ENCODE measurements at places on chromosomes 11 and 22. TPM values are rescaled to one million over a fixed set of nuclear protein-coding genes. Genes with fewer than 3 reads are reported as not detected.

The NPAS4 gene
- total RNA-seq, result not detected

The CECR2 gene
- total RNA-seq, result under 0.01 TPM

The USP2 gene
- total RNA-seq, result 0.25 TPM

The ARHGEF17 gene
- 59.0 TPM for total RNA-seq

The MS4A4A gene
- total RNA-seq, result not detected

The HSPB2 gene
- not detected for total RNA-seq

Measured in dermis microvascular lymphatic vessel endothelial cell (primary cell).